ENCODE measurements at places on chromosomes 16 and 17.
A peak's percentile ranks its signal among the peaks of the same experiment; 100 is the strongest.

DNA sequence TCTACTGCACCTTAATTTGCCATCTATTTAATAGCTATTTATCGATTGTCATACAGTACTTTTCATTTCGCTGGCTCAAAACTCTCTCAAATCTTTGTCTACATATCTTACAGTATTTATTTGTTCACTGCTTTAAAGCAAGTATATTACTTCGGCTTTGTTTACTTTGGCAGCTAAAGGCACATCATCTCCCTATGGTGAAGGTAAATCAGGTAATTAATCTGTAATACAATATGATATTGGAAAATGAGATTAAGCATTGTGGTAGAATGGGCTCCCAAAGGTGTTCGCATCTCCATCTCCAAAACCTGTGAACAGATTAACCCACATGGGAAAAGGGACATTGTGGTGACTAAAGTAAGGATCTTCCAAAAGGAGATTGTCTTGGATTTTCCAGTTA lies 6.5 kb downstream of the TMEM170A start:
- H3K4me3 ChIP-seq = no peak overlapping the region
- H3K27me3 ChIP-seq = no peaks in the 10 kb centered on the region

- H3K4me3 ChIP-seq = no peak overlapping the region
- no peaks in the 10 kb centered on the region for H3K36me3 ChIP-seq
- H3K27me3 ChIP-seq = peaks cover 55% of the 10 kb centered on the region
- no peaks in the 10 kb centered on the region for H3K4me1 ChIP-seq
- no peak for DNase-seq
Measured at GRCh38 chr16:167122-167690, 1.4 kb downstream of the HBM start.

- peak overlapping the region; percentile 52 for H3K4me3 ChIP-seq
- DNase-seq = peak; percentile 66
- H3K27me3 ChIP-seq = no peaks in the 10 kb centered on the region
- H3K27ac ChIP-seq = peak overlapping the region; percentile 68
- H3K36me3 ChIP-seq = peaks cover 46% of the 10 kb centered on the region
Measured at GRCh38 chr16:23679274-23679985, 741 bp downstream of the PLK1 start.

DNA sequence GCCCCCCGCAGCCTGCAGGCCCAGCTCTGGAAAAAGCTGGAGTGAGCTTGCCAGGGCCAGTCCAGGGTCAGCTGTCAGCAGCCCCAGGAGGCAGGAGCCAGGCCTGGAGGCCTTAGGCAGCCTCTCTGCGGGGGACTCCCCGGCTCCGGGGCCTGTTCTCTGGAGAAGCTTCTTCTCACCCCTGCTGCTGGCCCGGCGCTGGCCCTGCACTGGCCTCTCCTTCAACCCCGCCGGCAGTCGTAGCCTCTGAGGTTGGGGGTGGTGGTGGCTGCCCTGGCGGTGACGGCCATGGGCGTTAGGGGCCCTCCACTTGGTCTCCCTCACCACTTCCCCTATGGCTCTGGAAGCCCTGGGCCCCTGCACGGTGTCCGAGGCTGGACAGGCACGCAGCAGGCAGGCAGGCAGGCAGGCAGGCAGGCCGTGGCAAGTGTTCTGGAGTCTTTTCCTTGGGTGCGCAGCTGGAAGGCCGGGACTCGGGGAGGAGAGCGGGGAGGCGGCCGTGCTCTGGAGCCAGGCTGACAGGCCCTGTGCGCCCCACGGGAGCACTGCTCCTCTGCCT lies 2.1 kb downstream of the FOXF1 start:
- H3K27ac ChIP-seq = no peak overlapping the region
- peak; percentile 64 for DNase-seq
- H3K4me1 ChIP-seq = no peaks in the 10 kb centered on the region
- H3K4me3 ChIP-seq = no peak overlapping the region
- H3K36me3 ChIP-seq = no peaks in the 10 kb centered on the region
- peaks cover 99% of the 10 kb centered on the region for H3K27me3 ChIP-seq

- no peaks in the 10 kb centered on the region for H3K27me3 ChIP-seq
- no peak overlapping the region for H3K4me3 ChIP-seq
- no peaks in the 10 kb centered on the region for H3K4me1 ChIP-seq
- H3K36me3 ChIP-seq = peaks cover 78% of the 10 kb centered on the region
- H3K27ac ChIP-seq = no peak overlapping the region
Measured at GRCh38 chr17:77213778-77214132, 73.0 kb downstream of the SEC14L1 start.

- no peaks in the 10 kb centered on the region for H3K36me3 ChIP-seq
- peaks cover 5% of the 10 kb centered on the region for H3K4me1 ChIP-seq
- no peak overlapping the region for H3K27ac ChIP-seq
- no peak overlapping the region for H3K4me3 ChIP-seq
Measured at GRCh38 chr17:75983501-75984181, 4.6 kb downstream of the TEN1 start.

DNA sequence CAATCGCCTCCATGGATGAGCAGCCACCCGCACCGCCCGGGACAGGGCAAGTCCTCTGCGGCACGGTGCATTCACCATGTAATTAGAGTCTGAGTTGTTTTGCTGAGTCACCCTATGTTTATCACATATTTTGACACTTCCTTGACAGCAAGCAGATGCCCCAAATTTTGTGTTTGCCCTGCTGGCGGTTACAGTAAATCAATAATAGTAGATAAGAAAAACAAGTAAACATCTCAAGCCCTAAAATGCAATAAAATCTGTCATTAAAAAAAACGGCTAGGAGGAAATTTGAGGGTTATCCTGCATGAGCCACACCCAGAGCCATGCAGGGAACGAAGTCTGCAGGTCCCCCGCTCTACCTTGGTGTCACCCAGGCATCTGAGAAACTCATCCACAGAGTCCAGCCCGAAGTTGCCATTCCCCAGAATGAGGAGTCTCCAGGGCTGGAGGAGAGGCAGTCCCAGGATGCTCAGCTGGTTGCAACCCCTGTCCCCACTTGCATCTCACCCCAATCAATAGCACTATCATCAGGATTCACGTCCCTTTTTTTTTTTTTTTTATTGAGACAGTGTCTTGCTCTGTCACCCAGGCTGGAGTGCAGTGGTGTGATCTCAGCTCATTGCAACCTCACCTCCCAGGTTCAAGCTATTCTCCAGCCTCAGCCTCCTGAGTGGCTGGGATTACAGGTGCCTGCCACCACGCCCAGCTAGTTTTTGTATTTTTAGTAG lies 16.5 kb upstream of the ST6GALNAC1 start:
- no peak for DNase-seq
- H3K27me3 ChIP-seq = no peaks in the 10 kb centered on the region
- no peaks in the 10 kb centered on the region for H3K4me1 ChIP-seq
- no peaks in the 10 kb centered on the region for H3K36me3 ChIP-seq
- no peak overlapping the region for H3K27ac ChIP-seq

DNA sequence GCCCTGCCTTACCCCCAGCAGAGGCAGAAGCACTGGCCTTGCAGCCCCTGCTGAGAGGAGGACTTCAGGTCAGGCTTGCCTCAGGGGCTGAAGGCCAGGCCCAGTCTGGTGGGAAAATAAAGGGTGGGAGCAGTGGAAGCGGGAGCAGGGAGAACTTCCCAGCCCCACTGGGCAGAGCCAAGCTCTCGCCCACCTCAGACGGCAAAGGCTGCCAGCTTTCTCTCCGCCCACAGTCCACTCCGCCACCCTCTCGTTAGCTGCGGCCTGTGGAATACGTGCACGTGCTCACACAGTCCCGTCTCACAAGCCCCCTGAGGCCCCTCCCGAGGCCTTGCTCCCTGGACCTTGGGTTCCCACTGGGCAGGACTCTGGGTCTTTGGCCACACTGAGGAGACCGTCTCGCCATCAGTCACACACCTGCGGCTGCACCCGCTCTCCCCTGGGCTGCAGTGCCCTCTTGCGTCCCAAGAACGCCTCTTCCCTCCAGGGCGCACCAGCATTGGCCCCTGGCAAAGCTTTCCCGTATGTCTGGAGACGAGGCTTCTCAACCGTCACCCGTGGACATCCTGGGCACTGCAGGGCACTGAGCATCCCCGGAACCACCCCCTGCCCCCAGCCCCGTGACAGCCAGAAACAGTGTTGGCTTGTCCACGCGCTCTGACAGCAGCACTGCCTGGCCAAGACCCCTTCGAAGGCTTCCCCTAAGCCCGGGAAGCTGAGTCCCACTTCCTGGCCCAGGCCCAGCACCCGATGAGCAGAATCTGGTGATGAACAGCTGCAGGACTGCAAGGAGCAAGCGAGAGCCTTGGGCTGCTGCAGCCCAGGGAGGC lies 8.3 kb downstream of the MRPL28 start:
- H3K27me3 ChIP-seq = no peaks in the 10 kb centered on the region
- H3K4me3 ChIP-seq = no peak overlapping the region
- no peak for DNase-seq

GRCh38 chr16:85113168-85113733 lies 979 bp upstream of the CIBAR2 start:
- no peak overlapping the region for H3K4me3 ChIP-seq
- no peak for DNase-seq
- peaks cover 3% of the 10 kb centered on the region for H3K4me1 ChIP-seq
- H3K36me3 ChIP-seq = no peaks in the 10 kb centered on the region

DNA sequence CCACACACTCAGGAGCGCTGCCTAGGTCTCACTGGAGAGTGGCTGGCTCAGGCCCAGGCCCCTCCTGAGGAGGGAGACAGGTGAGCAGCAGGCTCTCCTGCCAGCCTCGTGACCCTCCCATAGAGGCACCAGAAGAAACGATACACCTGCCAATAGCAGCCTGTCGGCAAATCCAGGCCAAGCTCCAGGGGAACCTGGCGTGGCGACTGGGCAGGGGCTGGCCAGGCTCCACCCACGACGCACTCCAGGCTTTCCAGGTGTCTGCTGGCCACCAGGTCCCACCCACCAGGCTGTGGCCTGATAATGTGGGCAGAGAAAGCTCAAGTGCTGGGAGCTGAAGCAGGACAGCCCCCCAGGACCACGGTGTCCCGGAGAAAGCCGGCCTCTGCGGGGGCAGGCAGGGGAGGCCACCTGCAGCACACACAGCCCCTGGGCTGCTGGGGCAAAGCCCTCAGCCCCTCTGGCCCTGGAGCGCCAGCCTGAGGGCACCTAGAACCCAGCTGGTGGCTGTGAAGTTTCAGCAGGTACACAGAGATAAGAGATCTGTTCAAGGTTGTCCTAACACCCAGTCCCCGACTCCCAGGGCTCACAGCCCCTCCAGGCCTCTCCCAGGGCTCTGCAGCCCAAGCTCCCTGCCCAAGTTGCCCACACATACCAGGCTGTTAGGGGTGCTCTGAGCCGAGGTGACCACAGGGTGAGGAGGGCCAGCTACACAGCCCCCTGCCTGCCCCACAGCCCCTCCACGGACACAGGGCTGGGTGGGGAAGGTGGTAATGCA lies 2.4 kb downstream of the PGAP6 start:
- peaks cover 7% of the 10 kb centered on the region for H3K4me1 ChIP-seq
- H3K27ac ChIP-seq = no peak overlapping the region
- peaks cover 9% of the 10 kb centered on the region for H3K36me3 ChIP-seq
- no peak overlapping the region for H3K4me3 ChIP-seq
- no peaks in the 10 kb centered on the region for H3K27me3 ChIP-seq
- DNase-seq = no peak

- H3K4me3 ChIP-seq = no peak overlapping the region
- H3K27ac ChIP-seq = no peak overlapping the region
- H3K36me3 ChIP-seq = no peaks in the 10 kb centered on the region
Measured at GRCh38 chr17:4735876-4736651, 3.6 kb upstream of the ZMYND15 start.

DNA sequence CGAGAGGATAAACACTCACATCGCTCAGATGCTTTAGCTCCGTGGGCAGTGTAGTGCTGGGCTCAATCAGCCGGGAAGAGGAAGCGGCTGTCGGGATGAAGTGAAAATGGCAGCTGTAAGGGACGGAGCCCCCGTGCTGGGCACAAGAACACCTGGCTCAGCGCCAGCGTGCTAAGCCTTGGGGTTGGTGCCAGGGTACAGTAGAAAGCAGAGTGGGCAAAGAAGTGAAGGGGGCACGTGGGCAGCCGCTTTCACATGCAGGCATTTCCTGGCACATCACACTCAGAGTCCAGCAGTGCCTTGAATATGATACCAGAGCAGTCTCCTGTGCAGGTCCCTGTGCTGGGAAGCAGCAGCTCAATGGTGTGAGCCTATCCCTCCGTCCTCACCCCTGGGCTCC lies 51.1 kb upstream of the FOXF1 start:
- DNase-seq = no peak
- no peaks in the 10 kb centered on the region for H3K4me1 ChIP-seq
- H3K4me3 ChIP-seq = no peak overlapping the region
- H3K36me3 ChIP-seq = no peaks in the 10 kb centered on the region
- peaks cover 57% of the 10 kb centered on the region for H3K27me3 ChIP-seq

GRCh38 chr17:78137392-78138203 lies 7.0 kb downstream of the TMC8 start:
- H3K4me1 ChIP-seq = peaks cover 23% of the 10 kb centered on the region
- H3K4me3 ChIP-seq = no peak overlapping the region
- no peak overlapping the region for H3K27ac ChIP-seq
- H3K27me3 ChIP-seq = no peaks in the 10 kb centered on the region

GRCh38 chr17:64728041-64728695 lies 66.1 kb upstream of the SMURF2 start:
- no peaks in the 10 kb centered on the region for H3K27me3 ChIP-seq
- H3K27ac ChIP-seq = peak overlapping the region; percentile 8
- H3K36me3 ChIP-seq = no peaks in the 10 kb centered on the region

GRCh38 chr16:30786115-30786935 lies 680 bp downstream of the ZNF629 start:
- peaks cover 20% of the 10 kb centered on the region for H3K36me3 ChIP-seq
- H3K27ac ChIP-seq = peak overlapping the region; percentile 76
- H3K4me1 ChIP-seq = peaks cover 9% of the 10 kb centered on the region
- H3K4me3 ChIP-seq = peak overlapping the region; percentile 99
- DNase-seq = peak; percentile 57
